IPS DF 19.7 (cell line): ENCODE measurements at places on chromosomes 2 and 18.
A peak's percentile ranks its signal among the peaks of the same experiment; 100 is the strongest.

GRCh38 chr18:74368901-74369705 lies 53.5 kb downstream of the C18orf63 start:
- no peak for DNase-seq

DNA sequence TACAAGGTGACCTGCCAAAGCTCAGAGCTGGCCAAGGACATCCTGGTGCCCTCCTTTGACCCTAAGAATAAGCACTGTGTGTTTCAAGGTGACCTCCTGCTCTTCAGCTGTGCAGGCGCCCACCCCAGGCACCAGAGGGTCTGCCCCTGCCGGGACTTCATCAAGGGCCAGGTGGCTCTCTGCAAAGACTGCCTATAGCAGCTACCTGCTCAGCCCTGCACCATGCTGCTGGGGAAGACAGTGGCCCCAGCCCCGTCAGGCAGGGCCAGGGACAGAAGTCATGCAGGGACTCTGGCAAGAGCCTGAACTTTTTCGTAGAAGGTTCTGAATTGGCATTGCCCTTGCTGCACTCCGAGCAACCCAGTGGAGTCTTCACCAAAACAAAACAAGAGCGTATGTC lies 194.8 kb downstream of the MGAT5 start:
- DNase-seq = no peak

DNA sequence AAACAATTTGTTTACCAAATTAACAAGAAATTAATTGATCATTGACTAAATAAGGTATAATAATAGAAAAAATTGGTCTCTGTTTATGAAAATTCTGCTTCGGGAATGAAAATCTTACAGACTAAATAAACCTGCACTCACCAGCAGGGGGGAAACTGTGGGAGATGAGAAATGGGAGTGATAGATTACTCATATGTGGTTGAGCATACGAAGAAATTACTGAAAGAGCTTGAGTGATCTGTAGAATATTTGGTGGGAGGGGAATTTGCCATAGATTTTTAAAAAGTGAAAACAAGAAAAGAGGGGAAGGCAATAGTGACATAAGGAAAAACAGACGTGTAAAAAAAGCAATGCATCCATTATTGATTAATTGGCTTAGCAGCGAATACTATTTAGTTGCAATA lies 2.2 kb downstream of the HMSD start:
- no peak for DNase-seq

- no peak for DNase-seq
Measured at GRCh38 chr2:199583676-199584075, 125.9 kb upstream of the SATB2 start.

DNA sequence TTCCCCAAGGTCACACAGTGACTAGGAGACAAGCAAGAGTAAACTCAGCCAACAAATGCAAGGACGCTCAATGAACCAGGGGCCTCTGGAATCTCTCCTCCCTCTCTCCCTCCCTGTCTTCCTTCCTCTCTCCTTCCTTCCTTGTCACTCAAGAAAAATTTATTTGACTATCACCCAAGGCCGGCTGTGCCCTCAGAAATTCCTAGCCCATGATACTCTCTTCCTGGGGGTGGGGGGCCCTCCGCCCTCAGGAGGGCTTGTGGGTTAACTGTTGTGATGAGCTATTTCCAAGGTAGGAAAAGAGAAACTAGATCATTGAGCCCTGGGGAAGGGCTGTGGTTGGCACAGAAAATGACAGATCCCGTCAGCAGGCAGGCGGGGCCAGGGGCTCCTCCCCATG lies 21.7 kb downstream of the INHBB start:
- DNase-seq = no peak

DNA sequence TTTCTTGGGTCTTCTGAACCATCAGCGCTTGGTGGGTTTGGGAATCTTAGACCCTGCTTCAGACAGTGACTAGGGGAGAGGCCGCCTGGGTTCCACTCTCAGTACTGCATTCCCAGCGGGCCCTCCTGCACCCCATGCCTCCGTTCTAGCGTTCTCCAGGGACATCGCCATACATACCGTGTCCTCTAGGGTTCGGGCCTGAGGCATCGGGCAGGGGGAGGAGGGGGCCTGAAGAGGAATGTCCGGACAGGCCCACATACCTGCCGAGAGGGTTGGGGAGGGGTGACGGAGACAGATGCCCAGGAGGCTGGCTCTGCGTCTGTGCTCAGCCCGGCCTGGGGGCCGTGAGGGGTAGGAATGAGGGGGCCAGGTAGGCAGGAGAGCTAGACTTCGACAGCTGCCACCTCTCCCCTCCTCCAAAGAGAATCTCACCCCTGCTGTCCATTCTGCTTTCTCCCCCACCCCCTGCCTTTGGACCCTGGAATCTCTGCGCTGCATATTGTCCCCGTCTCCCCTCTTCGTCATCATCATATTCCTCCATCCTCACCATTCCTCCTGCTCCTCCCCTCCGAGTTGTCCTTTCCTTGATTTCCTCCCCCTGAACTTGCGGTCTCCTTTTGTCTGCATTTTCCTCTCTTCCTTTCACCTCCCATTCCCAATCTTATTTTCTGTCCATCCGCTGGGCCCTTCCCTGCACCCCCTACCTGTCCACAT lies 7.8 kb upstream of the WNT10A start:
- no peak for DNase-seq

- no peak for DNase-seq
Measured at GRCh38 chr2:236568068-236568921, 1.3 kb upstream of the ACKR3 start.

GRCh38 chr18:3869848-3870247 lies 419.9 kb downstream of the TGIF1 start:
- DNase-seq = peak; percentile 5

GRCh38 chr2:46377666-46378560 lies 80.7 kb downstream of the EPAS1 start:
- DNase-seq = no peak

GRCh38 chr18:75391279-75392225 lies 36.0 kb downstream of the SMIM21 start:
- DNase-seq = no peak

GRCh38 chr2:47307066-47307465 lies 95.9 kb upstream of the MSH2 start:
- no peak for DNase-seq
